ENCODE measurements at places on chromosomes 12 and 14. TPM values are rescaled to one million over a fixed set of nuclear protein-coding genes. Genes with fewer than 3 reads are reported as not detected.

GRCh38 chr14:74364271-74364880 lies 16.1 kb downstream of the VRTN start:
- no peak for DNase-seq
- peaks cover 25% of the 10 kb centered on the region for H3K27me3 ChIP-seq
- no peak overlapping the region for H3K27ac ChIP-seq
- no peak overlapping the region for H3K4me3 ChIP-seq
- no peaks in the 10 kb centered on the region for H3K36me3 ChIP-seq

GRCh38 chr12:116610971-116611541 lies 51.9 kb downstream of the MAP1LC3B2 start:
- H3K27me3 ChIP-seq, result no peaks in the 10 kb centered on the region
- no peak overlapping the region for H3K27ac ChIP-seq
- no peak overlapping the region for H3K4me3 ChIP-seq
- no peaks in the 10 kb centered on the region for H3K36me3 ChIP-seq
- no peak for DNase-seq

- H3K36me3 ChIP-seq, result peaks cover 7% of the 10 kb centered on the region
- no peak overlapping the region for H3K4me3 ChIP-seq
- no peak overlapping the region for H3K27ac ChIP-seq
- H3K27me3 ChIP-seq, result no peaks in the 10 kb centered on the region
- peaks cover 47% of the 10 kb centered on the region for H3K4me1 ChIP-seq
Observed at GRCh38 chr14:49865431-49865859, 12.9 kb upstream of the NEMF start.

DNA sequence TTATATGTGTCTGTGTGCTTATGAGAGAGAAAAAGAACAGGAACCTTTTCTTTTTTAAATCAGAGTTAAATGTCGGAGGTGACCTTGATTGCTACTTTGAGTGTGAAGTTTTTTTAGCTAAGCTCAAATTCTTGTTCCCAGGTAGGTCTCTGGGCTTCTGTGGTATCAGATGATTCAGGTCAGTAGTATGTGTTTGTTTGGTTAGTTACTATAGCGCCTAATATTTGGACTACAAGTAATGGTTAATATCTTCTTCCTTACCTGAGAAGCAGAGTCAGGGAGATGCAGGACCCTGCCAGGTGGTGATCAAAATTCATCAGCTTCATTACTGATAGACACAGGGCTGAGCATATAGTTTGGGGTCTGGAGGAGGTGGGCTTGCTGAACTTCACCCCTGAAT lies 30.8 kb downstream of the ADCK1 start:
- DNase-seq, result no peak
- no peak overlapping the region for H3K27ac ChIP-seq
- H3K27me3 ChIP-seq, result no peaks in the 10 kb centered on the region
- H3K36me3 ChIP-seq, result peaks cover 36% of the 10 kb centered on the region
- H3K4me1 ChIP-seq, result no peaks in the 10 kb centered on the region

GRCh38 chr14:64075613-64076005 lies 218.6 kb downstream of the ESR2 start:
- DNase-seq, result no peak
- H3K4me1 ChIP-seq, result no peaks in the 10 kb centered on the region
- H3K4me3 ChIP-seq, result no peak overlapping the region
- no peaks in the 10 kb centered on the region for H3K27me3 ChIP-seq
- no peak overlapping the region for H3K27ac ChIP-seq

- H3K4me3 ChIP-seq, result no peak overlapping the region
- H3K4me1 ChIP-seq, result peaks cover 16% of the 10 kb centered on the region
- no peak overlapping the region for H3K27ac ChIP-seq
- H3K27me3 ChIP-seq, result no peaks in the 10 kb centered on the region
Observed at GRCh38 chr12:27797301-27798025, 17.4 kb upstream of the MANSC4 start.

- H3K36me3 ChIP-seq, result no peaks in the 10 kb centered on the region
- H3K4me1 ChIP-seq, result no peaks in the 10 kb centered on the region
- no peak overlapping the region for H3K4me3 ChIP-seq
- H3K27me3 ChIP-seq, result no peaks in the 10 kb centered on the region
- H3K27ac ChIP-seq, result no peak overlapping the region
Observed at GRCh38 chr12:85575120-85576096, 260.8 kb downstream of the RASSF9 start.

The ARL1 gene
- 41.4 TPM for total RNA-seq

DNA sequence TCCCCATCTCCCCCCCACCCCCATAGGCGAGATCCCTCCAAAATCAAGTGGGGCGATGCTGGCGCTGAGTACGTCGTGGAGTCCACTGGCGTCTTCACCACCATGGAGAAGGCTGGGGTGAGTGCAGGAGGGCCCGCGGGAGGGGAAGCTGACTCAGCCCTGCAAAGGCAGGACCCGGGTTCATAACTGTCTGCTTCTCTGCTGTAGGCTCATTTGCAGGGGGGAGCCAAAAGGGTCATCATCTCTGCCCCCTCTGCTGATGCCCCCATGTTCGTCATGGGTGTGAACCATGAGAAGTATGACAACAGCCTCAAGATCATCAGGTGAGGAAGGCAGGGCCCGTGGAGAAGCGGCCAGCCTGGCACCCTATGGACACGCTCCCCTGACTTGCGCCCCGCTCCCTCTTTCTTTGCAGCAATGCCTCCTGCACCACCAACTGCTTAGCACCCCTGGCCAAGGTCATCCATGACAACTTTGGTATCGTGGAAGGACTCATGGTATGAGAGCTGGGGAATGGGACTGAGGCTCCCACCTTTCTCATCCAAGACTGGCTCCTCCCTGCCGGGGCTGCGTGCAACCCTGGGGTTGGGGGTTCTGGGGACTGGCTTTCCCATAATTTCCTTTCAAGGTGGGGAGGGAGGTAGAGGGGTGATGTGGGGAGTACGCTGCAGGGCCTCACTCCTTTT lies 2.7 kb downstream of the GAPDH start:
- DNase-seq, result no peak
- H3K27ac ChIP-seq, result peak overlapping the region; percentile 94

The RBM19 gene
- 76.2 TPM for total RNA-seq
